ENCODE measurements at places on chromosomes 3 and 15. TPM values are rescaled to one million over a fixed set of nuclear protein-coding genes. Genes with fewer than 3 reads are reported as not detected.
A peak's percentile ranks its signal among the peaks of the same experiment; 100 is the strongest.

GRCh38 chr3:143200001-143200924 lies 80.7 kb downstream of the CHST2 start:
- DNase-seq = no peak

DNA sequence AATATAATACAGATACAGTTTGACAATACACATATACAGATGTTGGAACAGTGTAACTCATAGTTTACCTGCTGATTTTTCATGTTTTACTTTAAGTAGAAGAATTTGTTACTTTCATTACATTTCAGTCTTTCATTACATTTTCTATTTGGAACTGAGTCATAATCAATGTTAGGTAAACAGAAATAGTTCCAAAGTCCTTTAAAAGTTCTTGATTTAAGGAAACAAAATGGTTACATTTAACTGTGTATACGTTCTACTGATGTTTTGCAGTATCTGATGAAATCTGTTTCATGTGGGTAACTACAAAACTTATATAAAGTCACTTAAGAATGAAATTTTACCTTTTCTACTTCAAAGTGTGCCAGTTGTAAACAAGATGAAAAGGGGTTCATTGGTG lies 721.2 kb downstream of the NAALADL2 start:
- DNase-seq = no peak

GRCh38 chr3:195411836-195412235 lies 31.0 kb downstream of the ACAP2 start:
- no peak for DNase-seq

GRCh38 chr3:22900296-22900695 lies 302.8 kb upstream of the UBE2E2 start:
- DNase-seq = no peak

DNA sequence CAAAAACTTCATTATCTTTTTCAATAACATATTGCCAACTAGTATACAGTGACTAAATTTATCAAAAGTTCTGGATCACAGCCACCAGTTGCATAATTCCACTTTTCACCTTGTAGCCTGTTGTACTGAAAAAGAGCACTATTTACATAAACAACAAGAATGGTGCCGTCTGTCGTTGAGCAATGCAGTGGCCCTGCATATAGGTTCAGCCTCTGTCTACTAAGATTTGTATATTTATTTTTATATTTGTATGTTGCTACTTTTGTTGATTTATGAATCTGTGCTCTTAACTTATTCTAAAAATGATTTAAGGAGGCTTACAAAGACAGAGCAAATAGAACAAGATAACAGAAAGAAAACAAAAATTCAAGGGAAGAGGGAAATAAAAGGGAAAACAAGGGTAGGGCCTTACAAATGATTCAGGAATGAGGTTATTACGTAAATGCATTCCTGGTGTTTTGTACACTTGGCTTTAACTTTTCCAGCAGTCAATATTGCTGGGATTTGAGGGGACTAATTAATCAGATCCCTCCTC lies 257.6 kb upstream of the STT3B start:
- DNase-seq = no peak

DNA sequence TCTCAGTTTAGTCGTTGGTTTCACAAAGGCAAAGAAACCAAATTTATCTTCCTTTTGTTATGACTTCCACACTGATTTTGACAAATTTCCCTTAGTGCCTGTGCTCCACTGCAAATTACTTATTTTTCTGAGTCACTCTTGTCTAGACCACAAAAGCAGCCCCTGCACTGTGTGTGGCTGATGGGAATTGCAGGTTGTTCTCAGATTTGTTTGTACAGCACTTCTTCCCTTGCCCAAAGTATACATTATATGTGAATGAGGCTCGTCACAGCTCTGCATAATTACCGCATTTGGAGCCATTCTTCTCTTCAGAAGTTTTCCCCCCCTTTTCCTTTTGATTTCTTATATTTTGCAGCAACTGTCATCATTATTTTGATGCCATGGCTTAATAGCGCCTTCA lies 354.2 kb upstream of the IL12A start:
- DNase-seq = no peak

- DNase-seq = peak; percentile 79
Observed at GRCh38 chr3:23202921-23203707, at the start of gene UBE2E2. UBE2E2 (plus strand) TSS chr3:23203327.

- DNase-seq = no peak
Observed at GRCh38 chr3:188867691-188868265, 304.0 kb upstream of the TPRG1 start.

DNA sequence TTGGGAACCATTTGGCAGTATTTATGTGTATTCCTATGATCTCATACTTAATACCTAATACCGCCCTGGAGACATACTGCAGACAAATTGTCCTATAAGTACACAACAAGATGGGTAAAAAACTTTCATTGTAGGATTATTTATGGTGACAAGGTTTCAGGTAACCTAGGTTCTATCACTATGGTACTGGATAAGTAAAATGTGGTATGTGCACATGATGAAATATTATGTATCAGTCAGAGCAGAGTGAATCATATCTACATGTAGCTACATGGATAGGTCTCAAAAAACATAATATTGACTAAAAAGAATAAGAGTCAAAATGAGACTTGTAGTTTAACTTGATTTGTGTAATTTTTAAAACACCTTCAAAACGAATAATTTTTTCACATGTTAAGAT lies 147.8 kb downstream of the LEKR1 start:
- no peak for DNase-seq

GRCh38 chr3:150871192-150871591 lies 34.0 kb downstream of the MINDY4B start:
- DNase-seq = no peak

The TMEM212 gene
- not detected for total RNA-seq

The SYNM gene
- 329 TPM for total RNA-seq

DNA sequence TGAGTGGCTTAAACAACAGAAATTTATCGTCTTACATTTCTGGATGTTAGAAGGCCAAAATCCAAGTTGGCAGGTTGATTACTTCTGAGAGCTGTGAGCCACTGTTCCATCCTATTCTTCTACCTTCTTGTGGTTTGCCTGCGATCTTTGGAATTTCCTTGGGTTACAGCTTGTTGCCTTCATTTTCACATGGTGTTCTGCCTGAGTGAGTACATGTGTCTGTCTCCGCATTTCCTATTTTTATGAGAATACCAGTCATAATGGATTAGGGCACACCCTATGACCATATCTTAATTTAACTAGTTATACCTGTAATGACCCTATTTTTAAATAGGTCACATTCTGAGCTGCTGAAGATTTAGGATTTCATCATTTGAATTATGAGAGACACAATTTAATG lies 294.3 kb downstream of the CNTN4 start:
- no peak for DNase-seq

The GOLGA8Q gene
- total RNA-seq = not detected

The DUT gene
- total RNA-seq = 83.6 TPM

DNA sequence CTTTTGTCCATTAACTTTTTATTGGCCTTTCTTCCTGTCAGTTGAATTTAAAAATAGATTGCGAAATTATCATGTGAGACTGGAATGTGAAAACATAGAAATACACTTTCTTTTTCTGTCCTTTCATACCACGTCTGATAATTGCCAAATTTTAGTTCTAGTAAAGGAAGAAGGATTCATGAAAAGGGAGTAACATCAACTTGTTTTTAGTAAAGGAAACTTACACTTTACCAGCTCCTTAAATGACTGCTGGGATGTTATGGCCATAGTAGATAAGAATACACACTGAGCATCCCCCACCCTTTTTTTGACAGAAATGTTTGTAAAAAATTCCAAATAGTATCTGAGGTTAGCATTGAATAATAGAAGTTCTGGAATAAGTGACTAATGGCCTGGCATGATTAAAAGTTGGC lies 137.9 kb downstream of the NEO1 start:
- no peak for DNase-seq

GRCh38 chr3:46852334-46852720 lies 10.9 kb downstream of the MYL3 start:
- no peak for DNase-seq

- no peak for DNase-seq
Observed at GRCh38 chr3:162517110-162517509, 1020.5 kb downstream of the OTOL1 start.

- DNase-seq = no peak
Observed at GRCh38 chr15:77112838-77113504, 42.1 kb upstream of the TSPAN3 start.

GRCh38 chr3:107545680-107546120 lies 22.9 kb downstream of the BBX start:
- no peak for DNase-seq

DNA sequence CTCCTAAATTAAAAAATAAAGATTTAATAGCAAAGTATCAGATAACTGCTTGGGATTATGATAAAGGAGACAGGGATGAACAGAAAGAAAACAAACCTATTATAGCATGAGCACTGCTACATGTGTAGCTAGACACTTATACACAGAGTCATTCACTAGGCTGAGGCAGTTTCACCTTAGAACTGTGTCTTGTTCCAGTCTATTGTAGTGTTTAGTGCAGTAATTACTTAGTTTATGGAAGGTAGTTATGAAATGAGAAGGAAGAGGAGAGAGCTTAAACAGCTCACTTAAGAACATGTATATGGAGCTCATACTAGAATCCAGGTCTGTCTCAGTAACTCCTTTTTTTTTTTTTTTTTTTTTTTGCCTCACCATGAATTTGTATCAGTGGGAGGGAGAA lies 441.4 kb downstream of the PDCD6IP start:
- DNase-seq = no peak

The CHRNA7 gene
- total RNA-seq = 1.5 TPM

- no peak for DNase-seq
Observed at GRCh38 chr15:33908406-33908805, 59.9 kb upstream of the CHRM5 start.

The GOLGA6L7 gene
- total RNA-seq = not detected

The DPP8 gene
- 34.9 TPM for total RNA-seq

The SHC4 gene
- total RNA-seq = 1.8 TPM

The FGD5 gene
- 19.3 TPM for total RNA-seq

- peak; percentile 63 for DNase-seq
Observed at GRCh38 chr15:64521726-64522164, 61.4 kb downstream of the ZNF609 start.

GRCh38 chr3:64327100-64327804 lies 102.0 kb upstream of the PRICKLE2 start:
- DNase-seq = peak; percentile 81

DNA sequence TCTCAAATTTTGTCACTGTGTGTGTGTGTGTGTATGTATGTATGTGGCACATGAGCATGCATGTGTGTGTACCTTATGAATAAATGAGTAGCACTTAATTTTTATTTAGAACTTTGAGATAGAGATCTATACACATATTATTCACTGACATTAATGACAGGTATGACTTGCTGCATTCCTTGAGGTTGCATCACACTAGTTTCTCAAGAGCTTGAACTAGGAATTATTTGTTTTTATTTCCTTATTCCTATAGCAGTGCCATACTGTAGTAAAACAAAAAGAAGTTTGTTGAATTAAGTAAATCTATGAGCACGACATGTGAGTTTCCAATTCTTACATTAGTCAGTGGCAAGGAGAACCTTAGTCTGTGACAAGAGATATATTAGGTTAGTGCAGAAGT lies 943.9 kb downstream of the ROBO1 start:
- no peak for DNase-seq

- no peak for DNase-seq
Observed at GRCh38 chr15:74315626-74316025, 51.8 kb downstream of the CYP11A1 start.

GRCh38 chr3:16063603-16064002 lies 110.9 kb upstream of the GALNT15 start:
- no peak for DNase-seq

All from left cardiac atrium (tissue), 4 donors.